ENCODE measurements at places on chromosomes 12 and 14.

- DNase-seq: no peak
These were observed 55.7 kb upstream of the OVCH1 start for GRCh38 chr12:29552994-29553748.

DNA sequence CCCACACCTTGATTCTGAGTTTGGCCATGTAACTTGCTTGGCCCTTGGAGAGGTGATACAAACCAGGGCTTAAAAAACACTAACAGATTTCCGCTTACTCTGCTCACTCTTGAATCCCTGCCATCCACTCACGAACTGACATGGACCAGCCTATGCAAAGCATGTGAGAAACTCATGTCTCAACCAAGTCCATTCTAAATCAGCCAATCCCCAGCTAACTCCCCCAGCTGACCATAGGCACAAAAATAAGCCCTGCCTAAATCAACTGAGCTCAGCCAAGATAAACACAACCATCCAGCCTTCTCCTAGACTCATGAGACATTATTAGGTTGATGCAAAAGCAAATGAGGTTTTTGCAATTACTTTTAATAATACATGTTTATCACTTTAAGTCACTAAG, 353.9 kb upstream of the TBX3 start:
- no peak for DNase-seq

DNA sequence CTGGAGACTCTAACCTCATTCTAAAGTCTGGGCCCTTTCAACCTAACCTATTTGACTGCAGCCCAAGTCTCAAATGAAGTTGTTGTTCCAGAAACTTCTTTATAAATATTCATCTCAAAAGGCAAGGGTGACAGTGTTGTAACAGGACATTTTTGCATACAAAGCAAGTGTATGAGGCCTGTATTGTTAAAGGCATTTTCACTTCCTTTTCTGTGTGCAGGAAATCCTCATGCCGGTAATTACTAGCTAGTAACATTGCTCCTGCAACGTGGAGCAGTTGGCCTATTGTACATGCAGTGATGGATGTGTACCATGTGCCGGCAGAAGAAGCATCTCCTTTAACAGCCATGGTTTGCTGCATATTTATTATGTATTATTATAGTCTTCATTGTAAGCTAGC, 156.5 kb upstream of the RMST start:
- DNase-seq: no peak

GRCh38 chr14:56561606-56562005, 18.0 kb upstream of the TMEM260 start:
- DNase-seq: no peak

DNA sequence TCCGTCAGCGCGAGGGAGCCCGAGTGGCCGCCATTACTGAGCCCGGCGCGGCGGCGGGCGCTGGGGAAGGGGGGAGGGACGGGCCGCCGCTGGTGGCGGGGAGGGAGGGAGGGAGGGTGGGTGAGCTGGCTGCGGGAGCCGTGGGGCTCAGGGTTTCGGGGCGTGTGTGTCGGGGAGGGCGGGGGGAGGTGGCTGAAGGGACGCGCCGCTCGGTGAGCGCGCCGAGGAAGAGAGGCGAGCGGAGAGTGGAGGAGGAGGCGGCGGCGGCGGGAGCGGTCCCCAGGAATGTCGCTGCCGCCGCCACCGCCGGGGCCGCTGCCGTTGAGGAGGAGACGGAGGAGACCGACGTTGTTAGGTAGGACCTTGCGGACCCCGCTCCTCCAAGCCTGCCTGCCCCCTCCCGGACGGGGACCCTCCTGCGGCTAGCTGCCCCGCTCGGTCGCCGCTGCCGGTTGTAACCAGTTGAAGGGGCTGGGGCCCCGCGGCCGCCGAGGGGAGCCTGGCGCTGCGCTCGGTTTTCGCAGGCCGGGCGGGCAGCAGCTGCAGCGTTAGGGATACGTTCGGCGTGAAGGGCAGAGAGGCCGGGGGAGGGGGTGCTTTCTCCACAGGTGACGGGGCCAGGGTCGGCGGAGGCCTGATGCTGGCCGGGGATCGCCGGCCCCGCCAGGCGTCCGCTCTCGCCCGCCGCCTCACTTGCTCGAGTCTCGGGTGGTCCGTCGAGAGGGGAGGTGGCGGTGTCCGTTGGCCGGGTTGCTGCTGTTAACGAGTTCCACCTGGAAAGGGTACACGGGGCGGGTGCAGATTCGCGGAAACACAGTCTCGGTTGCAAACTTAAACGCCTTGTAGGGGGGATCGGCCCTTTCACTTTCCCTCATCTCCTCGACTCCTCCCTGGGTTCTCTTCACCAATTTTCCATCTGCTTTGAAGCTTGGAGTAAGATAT, at the start of gene ARHGAP5:
Gene ARHGAP5 (plus strand): TSS at position 224 of the 942 bp plus-strand sequence. CDS start 13,366 bp downstream, outside the sequence.
- DNase-seq: no peak

DNA sequence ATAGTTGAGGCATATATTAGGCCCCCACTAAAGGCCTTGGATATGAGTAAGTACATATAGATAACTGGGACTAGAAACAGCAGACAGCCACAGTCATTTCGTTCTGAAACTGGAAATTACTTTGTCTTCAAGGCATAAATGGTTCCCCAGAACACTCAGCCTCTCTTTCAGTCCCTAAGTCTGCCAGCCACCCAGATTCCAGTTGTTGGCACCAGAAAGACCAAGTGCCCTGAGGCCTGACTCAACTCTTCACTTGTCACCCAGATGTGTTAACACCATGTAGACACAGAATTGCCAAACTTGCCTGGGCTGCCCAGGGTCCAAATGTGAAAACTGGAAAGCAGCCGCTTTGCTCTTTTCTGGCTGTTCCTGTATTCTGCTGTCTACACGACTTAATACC, 3.0 kb upstream of the LGALS3 start:
- no peak for DNase-seq

DNA sequence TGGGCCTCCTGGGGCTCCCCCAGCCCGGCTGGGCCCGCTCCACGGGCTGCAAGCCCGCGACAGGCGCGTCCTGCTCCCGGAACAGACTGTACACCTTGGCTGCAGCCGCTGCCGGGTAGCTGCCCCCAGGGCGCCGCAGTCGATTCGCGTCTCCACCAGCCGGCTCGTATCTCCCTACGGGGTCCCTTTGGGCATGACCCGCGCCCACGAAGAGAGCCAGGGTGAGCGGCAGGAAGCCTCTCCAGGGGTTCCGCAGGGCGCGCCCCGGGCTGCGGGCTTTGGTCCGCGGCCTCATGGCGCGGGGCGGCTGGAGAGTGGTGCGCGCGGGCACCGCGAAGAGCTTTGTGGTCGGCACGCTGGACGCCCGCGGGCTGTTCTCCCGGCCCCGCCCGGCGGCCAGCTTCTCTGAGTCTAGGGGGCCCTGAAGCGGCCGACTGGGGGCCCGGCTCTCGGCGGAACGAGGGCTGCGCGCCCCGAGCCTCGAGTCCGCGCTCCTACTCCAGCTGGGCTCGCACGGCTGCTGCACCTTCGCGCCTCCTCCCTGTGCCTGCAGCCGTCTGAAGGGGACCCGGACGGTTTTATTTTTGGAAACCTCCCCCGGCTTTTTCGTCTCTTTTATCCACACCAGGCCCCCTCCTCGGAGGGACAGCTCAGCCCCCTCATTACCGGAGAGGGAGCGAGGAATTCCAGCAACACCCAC, at the start of gene LTBP2:
Gene LTBP2 (minus strand): TSS at position 588 of the 700 bp plus-strand sequence. CDS start 293 bp downstream, at position 295.
- DNase-seq: peak; percentile 34

DNA sequence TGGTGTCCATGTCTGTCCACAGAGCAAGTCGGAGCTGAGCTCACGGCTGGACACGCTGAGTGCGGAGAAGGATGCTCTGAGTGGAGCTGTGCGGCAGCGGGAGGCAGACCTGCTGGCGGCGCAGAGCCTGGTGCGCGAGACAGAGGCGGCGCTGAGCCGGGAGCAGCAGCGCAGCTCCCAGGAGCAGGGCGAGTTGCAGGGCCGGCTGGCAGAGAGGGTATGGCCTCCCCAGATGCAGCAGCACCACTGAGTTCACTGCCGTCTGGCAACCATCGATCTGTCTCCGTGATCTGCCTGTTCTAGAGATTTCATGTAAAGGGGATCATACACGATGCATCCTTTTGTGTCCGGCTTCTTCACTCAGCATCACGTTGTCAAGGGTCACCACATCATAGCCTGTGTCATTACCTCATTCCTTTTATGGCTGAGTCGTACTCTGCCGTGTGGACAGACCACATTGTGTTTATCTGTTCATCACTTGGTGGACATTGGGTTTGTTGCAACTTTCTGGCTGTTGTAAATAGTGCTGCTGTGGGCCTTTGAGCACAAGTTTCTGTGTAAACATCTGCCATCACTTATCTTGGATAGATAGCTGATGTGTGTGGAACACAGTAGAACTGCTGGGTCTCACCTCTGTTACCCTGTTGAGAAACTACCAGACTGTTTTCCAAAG, 21.9 kb downstream of the HIP1R start:
- DNase-seq: no peak

Measured in hematopoietic multipotent progenitor cell treated with erythropoietin and hydrocortisone succinate and interleukin-3 and kit ligand, for 4 days (in vitro differentiated cells).